ENCODE measurements at places on chromosomes 5 and 9.

- no peak for DNase-seq
These were observed 4.8 kb upstream of the ZNF366 start for GRCh38 chr5:72511774-72512592.

DNA sequence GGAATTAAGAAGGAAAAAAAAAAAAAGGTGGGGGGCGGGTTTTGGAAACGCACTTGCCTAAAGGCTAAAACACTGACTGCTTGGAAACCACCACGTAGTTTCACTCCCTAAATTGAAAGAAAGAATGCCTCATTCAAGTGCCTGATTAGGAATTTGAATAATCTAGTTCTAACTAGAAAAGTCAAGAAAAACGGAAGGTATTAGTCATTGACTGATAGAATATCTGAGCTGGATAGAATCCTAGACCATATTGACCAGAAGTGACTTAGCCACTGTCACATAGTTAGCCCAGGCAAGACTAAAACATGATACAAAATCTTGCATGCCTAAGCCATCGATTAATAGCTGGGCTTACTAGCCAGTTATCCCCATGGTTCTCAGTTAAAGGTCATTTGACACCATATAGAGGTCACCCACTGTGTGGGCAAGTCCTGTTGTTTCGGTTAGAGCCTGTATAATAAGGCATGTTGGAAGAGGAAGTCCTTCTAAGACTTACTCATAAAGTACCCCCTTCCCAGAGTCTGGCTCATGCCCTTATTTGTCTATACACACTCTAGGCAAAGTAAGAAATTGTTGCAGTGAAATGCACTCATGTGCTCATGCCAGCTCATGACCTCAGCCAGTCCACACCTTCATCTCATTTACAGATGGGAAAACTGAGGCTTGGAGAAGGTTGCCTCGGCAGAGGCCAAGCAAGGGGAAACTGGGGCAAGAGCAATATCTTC, 40.2 kb downstream of the SH3RF2 start:
- no peak for DNase-seq

GRCh38 chr5:146779211-146779869, 99.2 kb downstream of the PPP2R2B start:
- no peak for DNase-seq

DNA sequence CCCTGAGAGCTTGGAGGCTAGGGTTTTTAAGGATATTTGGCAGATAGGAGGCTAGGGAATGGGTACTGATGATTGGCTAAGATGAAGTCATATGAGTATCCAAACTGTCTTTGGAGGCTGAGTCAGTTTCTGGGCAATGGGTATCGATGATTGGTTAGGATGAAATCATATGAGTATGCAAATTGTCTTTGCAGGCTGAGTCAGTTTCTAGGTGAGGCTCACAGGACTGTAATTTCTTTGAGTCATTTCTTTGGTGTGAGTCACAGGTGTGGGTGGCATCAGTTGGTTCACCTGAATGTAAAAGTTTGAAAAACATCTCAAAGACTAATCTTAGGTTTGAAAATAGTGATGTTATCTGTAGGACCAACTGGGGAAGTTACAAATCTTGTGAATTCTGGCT, 1068.0 kb downstream of the NR2F1-AS1 start:
- no peak for DNase-seq

DNA sequence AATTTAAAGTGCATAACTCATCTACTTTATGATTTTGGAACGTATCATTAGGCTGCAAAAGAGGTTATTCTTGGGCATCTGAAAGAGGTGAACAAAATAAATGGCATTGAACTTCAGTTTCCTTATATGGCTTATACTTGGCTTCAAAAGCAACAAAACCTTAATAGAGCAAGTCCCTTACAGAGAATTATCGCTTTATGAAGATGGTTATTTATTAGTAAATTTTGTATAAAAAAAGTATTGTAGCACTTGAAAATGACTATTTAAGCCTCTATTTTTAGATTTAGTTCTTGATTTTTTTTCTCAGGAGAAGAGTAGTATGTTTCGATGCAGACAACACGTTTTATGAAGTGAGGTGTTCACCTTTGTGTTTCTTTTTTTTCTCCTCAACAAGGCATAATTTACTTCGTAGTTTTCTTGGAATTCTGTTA, 2.0 kb downstream of the ERBIN start:
- DNase-seq: no peak

DNA sequence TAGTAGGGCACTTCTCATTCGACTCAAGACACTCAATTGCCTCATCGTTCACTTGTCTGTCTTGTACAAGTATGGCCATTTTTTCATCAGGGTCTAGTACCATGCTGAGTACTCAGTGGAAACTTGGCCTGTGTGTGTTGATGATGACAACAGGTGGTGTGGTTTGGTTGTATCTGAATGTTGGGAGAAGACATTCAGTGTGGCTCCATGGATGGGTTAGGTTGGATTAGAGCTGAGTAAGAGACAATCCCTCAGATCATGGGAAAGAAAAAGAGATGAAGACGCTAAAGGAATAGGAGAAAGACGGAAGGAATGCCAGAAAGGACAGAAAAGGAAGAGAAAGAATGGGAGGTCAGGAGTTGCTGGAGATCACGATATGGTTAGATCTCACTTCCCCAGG, 17.0 kb downstream of the PCDH1 start:
- no peak for DNase-seq
